RKO (cell line): ENCODE measurements at places on chromosomes 3 and 15.

DNA sequence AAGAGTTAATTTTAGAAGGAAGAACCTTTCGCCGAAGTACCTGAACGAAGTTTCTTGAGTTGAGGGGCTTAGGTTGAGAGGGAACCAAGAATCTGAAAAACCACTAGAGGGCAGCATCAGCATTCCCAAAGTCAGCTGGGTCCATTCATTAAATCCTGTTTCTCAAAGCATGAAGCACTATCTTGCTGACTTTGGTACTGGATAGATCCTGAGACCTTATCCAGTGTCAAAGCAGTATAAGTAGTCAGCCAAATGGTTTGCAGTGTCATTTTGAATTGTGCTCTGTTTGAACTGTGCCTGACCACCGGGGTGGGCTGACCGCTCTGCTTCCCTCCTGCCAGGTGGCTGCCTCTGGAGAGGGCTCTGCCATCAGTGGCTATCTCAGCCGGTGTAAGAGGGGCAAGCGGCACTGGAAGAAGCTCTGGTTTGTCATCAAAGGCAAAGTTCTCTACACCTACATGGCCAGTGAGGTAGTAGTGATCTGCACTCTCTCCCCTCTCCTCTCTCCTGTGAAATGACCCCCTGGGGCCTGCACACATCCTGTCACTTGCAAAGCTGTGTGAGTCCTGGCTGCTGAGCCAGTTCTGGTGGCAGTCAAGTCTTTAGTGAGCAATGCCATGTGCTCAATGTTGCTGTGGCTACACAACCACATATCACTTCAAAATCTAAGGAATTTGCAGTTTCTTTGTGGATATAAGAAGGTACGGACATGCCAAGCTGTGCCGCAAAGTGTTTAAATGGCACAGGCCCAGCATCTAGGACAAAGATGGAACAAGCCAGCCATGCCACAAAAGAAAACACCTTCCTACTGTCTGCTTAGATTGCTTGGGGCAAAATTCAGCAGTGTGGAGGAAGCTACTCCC is 21.4 kb upstream of the NR2C2 start:
- peak; percentile 71 for DNase-seq

DNA sequence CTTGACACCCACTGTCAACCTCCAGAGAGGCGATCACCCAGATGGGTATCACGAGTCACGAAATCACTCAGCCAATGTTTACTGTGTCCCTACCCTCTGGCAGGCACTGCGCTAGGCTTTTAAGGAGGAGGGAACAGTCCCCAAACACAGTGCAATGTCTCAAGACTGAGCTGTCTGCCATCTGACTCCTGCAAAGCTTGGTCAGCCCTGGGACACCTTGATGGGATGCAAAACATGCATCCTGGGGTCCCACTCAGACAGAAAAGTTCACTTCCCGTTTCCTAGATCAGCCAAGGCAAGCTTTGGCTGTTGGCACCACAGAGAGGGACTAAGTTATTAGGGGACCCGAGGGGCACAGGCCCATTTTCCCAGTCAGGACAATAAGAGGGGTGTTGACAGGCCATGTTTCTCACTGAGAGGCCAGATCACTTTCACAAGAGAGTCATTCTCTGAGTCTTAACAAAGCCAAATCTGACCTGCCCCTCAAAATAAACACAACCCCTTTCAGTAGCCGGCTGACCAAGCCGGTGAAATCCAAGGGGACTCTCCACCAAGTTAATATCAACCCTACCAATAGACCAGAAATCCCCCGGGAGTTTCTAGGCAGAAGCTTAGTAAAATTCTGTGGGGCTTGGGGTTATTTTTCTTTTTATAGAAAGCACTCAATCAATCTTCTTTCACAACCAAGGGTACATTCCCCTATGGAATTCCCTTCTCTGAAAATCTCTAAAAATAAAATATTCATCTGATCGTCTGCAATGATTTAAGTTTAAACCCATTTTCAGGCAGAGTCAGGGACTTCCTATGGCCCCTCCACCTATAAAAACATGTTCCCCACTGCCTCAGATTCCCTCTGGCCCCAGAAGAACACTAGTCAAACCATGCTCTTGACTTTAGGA is 3.5 kb downstream of the RFTN1 start:
- DNase-seq: no peak

DNA sequence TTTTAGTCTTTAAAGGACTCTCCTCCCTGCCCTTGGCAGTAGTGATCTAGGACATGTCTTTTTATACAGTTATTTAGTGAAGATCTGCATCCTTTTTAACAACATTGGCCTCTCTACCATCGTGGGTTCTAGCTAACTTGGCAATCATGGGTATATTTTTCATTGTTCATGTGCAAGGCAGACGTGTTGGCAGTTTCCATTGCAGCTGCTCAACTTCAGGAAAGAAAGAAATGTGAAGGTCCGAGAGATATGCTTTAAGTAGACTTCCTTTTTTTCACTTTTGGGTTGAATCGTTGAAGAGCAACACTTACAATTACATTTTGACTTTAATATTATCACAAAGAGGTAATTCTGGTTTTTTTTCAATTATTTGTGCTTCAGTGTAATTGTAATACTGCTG is 172.6 kb downstream of the SATB1 start:
- DNase-seq: no peak

DNA sequence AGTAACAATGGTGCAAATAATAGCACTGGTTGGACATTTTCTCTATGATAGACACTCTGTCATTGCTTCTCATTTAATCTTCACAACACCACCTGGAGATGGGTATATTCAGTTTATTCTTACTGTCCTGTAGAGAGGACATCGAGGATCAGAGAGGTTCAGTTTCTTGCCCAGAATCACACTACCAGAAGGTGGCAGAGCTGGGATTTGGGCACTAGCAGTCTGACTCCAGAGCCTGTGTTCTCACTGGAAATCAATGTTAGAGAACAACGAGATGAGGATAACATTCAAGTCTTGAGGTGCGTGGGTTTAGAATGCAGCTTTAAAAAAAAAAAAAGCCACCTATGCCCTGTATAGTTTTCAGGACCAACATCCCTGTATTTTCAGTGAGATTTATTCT is 127.8 kb downstream of the SYNPR start:
- DNase-seq: no peak

DNA sequence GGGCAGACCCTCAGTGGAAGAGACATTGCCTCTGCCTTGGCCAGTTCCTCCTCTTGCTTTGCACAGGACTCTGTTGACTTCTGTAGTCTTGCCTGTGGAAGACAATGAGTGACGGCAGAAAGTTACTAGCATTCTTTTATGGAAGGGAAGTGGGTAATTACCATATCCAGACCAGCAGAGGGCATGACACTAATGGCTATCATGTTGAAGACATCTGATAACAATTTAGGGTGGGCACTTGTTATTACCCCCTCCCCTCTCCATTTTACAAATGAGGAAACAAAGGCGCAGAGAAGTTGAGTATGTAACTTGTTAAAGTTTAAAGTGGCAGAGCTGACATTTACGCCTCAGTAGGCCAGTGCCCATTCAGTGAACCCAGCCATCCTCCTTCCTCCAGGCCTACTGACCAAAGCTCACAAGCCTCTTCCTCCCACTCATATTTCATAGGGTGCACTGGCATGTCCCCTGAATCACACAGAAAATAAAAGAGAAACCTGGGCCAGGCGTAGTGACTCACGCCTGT is 48.2 kb upstream of the FMN1 start:
- DNase-seq: peak; percentile 22

DNA sequence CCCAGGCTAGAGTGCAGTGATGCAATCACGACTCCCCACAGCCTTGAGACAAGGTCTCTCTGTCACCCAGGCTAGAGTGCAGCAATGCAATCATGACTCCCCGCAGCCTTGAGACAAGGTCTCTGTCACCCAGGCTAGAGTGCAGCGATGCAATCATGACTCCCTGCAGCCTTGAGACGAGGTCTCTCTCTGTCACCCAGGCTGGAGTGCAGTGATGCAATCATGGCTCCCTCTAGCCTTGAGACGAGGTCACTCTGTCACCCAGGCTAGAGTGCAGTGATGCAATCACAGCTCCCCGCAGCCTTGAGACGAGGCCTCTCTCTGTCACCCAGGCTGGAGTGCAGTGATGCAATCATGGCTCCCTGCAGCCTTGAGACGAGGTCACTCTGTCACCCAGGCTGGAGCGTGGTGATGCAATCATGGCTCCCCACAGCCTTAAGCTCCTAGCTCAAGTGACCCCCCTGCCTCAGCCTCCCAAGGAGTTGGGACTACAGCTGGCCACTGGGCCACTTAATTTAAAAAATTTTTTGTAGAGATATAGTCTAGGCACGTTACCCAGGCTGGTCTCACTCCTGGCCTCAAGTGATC is 26.1 kb downstream of the TFRC start:
- peak; percentile 30 for DNase-seq

- no peak for DNase-seq
Observed at GRCh38 chr3:29451920-29452319, 171.0 kb downstream of the RBMS3 start.
